ENCODE measurements at places on chromosomes 1 and 21.

DNA sequence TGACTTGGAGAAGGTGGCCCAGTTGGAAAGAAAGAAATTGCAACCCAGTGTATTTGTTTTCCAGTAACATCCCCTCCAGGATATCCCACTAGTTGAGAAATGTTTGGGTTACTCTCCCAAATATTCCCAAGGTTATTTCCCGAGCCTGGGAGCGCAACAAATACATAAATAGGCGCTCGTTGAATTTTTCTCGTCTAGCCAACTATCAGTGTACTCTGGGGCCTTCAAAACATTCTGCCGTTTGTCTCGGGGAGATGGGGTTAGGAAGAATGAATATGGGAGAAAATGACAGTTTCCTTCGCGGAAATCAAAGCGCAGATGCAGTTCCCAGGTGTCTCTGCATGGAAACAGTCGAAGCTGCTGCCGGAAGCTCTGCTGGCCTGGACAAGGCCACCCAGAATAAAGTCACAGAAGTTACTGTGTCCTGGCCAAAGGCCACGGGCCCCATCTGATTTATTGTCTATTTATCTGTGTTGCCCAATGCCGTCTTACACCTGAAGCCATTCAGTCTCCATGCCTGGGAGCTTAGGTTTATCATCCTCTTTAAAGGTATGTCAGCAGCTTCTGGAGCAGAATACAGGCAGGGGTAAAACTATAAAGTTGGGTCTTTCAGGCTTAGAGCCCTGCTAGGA, 1.0 kb downstream of the C1orf115 start:
- H3K27me3 ChIP-seq: no peaks in the 10 kb centered on the region
- H3K36me3 ChIP-seq: no peaks in the 10 kb centered on the region
- no peak overlapping the region for H3K27ac ChIP-seq
- H3K4me3 ChIP-seq: no peak overlapping the region

DNA sequence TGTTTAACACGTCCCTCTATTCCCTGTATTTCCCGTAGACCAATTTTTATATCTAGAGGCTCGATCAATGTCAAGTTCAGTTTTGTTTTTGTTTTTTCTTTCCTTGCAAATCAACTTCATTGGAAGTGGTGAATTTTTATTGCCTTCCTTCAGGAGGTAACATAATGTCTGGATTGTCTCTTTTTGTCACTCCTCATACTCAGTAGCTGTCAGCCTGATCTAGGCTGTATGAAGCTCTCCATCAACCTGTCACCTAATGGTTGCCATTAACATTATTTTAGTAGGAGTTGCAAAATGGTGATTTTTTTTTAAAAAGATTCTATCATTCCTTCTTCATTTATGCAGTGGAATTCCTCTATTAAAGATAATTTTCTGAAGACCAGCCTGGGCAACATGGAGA, 49.7 kb upstream of the KIF26B start:
- no peak overlapping the region for H3K4me3 ChIP-seq
- H3K27ac ChIP-seq: no peak overlapping the region
- no peak for DNase-seq
- no peaks in the 10 kb centered on the region for H3K27me3 ChIP-seq

DNA sequence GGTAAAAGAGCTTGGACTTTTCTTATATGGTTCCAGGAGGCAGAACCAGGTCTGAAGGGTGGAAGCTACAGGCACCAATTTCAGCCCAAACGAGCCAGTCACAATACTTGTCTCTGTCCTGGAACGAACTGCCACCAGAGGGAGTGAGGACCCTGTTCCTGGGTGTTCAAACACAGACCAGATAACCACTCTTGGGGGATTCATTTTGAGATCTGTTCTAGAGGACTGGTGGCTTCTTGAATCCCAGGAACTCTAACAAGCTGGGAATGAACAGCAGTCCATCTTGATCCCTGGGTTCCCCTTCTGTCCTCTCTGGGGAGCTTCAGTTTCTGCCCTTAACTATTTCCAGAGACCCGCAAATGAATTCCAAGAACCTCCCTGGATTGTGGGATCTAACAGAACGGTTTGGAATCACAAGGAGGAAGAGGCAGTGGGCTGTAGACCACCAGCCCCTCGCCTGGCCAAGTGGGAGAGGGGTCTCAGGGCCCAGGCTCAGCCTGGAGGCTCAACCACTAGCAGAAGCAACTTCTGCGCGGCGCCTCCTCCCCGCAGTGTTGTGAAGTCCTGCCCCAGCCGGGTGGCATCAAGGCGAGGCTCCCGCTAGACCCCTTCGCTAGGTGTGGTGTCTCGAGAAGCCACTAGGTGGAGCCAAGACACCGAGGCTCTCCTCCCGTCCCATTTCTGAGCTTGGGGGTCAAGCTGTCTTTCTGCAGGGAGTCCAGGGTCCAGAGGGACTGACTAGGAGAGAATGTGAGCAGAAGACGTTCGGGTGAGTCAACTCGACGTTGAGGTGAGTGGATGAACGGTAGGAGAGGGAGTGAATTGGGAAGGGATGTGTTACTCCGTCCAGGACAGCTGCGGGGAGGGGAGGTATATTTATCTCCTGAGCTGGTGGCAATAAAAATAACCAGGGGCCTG, 12.1 kb upstream of the NES start:
- H3K4me3 ChIP-seq: no peak overlapping the region
- H3K27me3 ChIP-seq: peaks cover 14% of the 10 kb centered on the region
- H3K36me3 ChIP-seq: no peaks in the 10 kb centered on the region
- H3K27ac ChIP-seq: no peak overlapping the region

DNA sequence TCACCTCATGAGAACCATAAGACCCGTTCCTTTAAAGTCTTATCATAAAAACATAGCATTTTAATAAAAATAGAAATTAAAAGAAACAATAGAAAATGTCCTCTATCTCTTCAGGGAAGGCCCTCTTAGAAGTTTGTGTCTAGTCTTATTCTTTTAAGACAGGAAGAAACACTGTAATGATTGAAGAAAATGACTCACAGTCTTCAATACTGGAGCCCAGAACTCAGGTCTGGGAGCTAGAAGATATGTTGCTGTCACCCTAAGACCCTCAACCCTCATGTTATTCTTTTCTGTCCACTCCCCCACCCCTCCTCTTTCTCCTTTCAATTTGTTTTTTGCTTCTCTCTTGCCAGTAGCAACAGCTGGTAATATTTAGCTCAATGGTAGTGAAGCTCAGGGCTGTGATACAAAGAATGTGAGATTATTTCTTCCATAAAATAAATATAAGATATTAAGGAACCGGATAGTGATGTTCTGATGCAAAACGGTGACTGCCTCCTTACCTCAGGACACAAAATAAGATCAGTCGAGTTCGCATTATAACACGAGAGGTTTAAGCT, 12.0 kb downstream of the DUSP10 start:
- H3K4me3 ChIP-seq: no peak overlapping the region
- no peak for DNase-seq
- H3K36me3 ChIP-seq: no peaks in the 10 kb centered on the region
- no peaks in the 10 kb centered on the region for H3K27me3 ChIP-seq
- H3K27ac ChIP-seq: no peak overlapping the region

- no peak overlapping the region for H3K27ac ChIP-seq
- no peak for DNase-seq
- H3K4me3 ChIP-seq: no peak overlapping the region
- no peaks in the 10 kb centered on the region for H3K36me3 ChIP-seq
These were observed 33.8 kb upstream of the IL20 start for GRCh38 chr1:206831650-206832049.

- no peak overlapping the region for H3K4me3 ChIP-seq
- H3K36me3 ChIP-seq: no peaks in the 10 kb centered on the region
- no peaks in the 10 kb centered on the region for H3K27me3 ChIP-seq
- no peak for DNase-seq
- no peaks in the 10 kb centered on the region for H3K4me1 ChIP-seq
These were observed 946.7 kb upstream of the TMPRSS15 start for GRCh38 chr21:19350286-19350685.

GRCh38 chr1:193727850-193728249, 541.4 kb upstream of the B3GALT2 start:
- no peaks in the 10 kb centered on the region for H3K4me1 ChIP-seq
- H3K4me3 ChIP-seq: no peak overlapping the region
- no peak overlapping the region for H3K27ac ChIP-seq
- DNase-seq: no peak
- H3K27me3 ChIP-seq: no peaks in the 10 kb centered on the region

GRCh38 chr1:220825819-220826551, 39.3 kb downstream of the MTARC1 start:
- H3K36me3 ChIP-seq: no peaks in the 10 kb centered on the region
- no peak overlapping the region for H3K27ac ChIP-seq
- no peaks in the 10 kb centered on the region for H3K4me1 ChIP-seq
- no peak overlapping the region for H3K4me3 ChIP-seq

- no peaks in the 10 kb centered on the region for H3K27me3 ChIP-seq
- H3K4me3 ChIP-seq: no peak overlapping the region
- no peaks in the 10 kb centered on the region for H3K4me1 ChIP-seq
- H3K36me3 ChIP-seq: no peaks in the 10 kb centered on the region
- DNase-seq: no peak
These were observed 321.5 kb downstream of the NPHP4 start for GRCh38 chr1:5670590-5671350.

- no peak overlapping the region for H3K4me3 ChIP-seq
- H3K27ac ChIP-seq: no peak overlapping the region
- H3K36me3 ChIP-seq: no peaks in the 10 kb centered on the region
These were observed 31.1 kb upstream of the DISP3 start for GRCh38 chr1:11447903-11448302.

GRCh38 chr1:3307359-3307758, 147.1 kb upstream of the ARHGEF16 start:
- no peak for DNase-seq
- no peaks in the 10 kb centered on the region for H3K36me3 ChIP-seq
- H3K27me3 ChIP-seq: no peaks in the 10 kb centered on the region
- no peak overlapping the region for H3K27ac ChIP-seq
